ENCODE measurements at places on chromosomes 1 and 21.

- no peak for DNase-seq
These were observed 36.7 kb upstream of the IL20 start for GRCh38 chr1:206828765-206829164.

GRCh38 chr21:41692185-41692565, 74.7 kb downstream of the RIPK4 start:
- no peak for DNase-seq

- peak; percentile 3 for DNase-seq
These were observed 2.1 kb downstream of the GJA8 start for GRCh38 chr1:147904726-147905125.

- DNase-seq, result no peak
These were observed 206.4 kb downstream of the PLD5 start for GRCh38 chr1:242318140-242318539.

GRCh38 chr1:234478152-234478480, 863 bp downstream of the TARBP1 start:
- DNase-seq, result no peak

All from inflammatory macrophage treated with lipopolysaccharide for 4 hours (primary cell).